ENCODE measurements at places on chromosomes 3 and 15.

DNA sequence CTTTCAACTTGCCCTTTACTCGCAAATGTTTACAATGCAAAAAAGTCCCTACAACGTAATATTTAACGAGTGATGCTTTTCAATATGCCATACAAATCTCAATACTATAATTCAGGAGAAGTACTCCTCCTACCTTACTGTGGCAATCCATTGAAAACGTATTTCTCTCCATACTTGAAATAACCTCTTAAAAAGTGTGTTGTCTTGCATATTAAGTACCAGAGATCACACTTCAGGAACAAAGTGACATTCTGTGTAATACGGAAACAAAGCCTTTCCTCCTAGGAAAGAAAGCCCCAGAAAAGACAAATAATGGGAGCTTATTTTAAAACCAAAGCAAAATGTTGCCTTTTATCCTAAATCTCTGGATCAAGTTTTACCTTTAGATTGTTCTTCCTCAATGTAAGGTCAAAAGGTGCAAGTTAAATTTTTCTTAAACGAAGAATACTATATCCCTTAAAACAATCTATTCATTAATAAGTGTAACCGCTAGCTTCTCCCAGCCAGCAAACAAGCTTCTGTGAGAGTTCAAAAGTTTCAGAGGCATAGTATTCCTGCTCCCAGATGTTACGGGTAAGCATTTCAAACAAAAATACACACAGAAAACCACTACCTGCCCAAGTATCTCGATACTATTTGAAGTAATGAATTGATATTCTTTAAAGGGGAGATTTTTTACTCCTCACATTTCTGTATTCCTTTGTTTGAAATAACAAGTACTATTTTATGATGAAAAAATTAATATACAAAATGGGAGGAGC is 1.7 kb downstream of the TJP1 start:
- DNase-seq = no peak

DNA sequence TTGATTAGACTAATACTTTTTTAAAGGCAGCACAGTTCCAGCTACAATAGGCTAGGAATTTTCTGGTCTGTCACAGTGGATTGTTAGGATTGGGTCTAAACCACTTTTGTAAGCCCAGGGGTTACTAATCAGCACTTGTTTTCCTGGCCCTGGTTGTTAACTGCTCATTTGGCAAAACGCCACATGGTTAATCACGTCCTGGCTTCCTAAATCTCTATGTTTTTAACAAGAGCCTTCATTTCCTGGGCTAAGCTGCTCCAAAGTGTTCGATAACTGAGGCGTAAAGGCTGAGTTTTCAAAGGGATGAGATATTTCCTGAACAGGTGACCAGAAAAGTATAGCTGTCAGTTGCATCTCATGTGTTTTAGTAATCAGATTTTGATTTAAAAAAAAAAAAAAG is 38.9 kb upstream of the CLRN1 start:
- no peak for DNase-seq

DNA sequence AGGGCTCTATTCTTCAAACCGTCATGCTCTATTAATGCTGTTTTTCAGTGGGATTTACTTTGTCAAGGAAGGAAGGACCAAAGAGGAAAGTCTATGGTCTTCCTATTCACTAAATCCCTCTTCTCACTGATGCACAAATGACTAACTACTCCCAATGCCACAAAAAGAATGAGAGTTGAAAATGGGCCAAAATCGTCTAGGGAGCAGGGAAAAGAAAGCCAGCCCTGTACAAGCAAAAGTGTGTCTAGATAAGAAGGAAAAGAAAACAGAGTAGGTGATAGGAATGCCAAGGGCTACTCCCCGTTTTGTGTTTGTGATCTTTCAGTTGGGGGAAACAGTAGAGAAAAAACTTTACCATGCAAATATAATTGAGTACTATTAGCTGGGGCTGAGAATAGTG is 97.2 kb upstream of the TMCO5A start:
- DNase-seq = no peak

GRCh38 chr3:126536126-126536525 is 12.2 kb downstream of the CHST13 start:
- DNase-seq = no peak

DNA sequence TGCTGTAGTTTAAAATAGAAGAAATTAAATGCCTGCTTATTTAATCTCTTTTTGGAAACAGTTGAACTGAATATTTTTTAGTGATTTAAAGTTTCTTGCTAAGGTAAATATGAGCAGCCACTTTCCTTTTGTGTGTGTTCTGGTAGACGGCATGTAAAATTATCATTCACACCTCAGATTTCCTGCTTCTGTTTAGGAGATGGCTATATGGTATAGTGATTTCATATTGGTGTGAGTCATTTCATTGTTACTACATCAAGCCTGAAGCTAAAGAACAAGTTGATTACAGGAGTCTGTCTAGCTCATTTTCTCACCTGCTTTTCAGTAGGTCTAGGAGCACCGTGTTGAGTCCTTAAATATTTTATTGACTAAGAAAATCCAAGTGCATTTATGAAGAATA is 2.2 kb downstream of the LRCH3 start:
- DNase-seq = no peak

DNA sequence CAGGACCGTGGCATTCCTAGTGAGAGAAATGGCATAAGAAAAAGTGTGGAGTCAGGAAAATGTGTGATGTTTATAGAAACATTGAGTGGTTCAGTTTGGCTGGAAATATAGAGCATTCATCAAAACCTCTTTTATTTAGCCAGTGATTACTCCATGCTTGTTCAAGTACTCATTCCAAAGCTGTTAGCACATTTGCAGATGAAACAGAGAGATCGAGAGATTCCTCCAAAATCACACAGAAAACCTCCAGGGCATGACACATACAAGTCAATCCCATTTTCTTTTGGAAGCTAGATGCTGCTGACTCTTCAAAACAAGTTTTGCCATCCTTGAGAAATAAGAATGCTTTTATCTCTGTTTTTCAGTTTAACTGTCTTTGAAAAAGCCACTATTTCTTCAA is 11.5 kb upstream of the MB21D2 start:
- DNase-seq = no peak

GRCh38 chr15:64894395-64895056 is 17.2 kb upstream of the ANKDD1A start:
- peak; percentile 73 for DNase-seq

DNA sequence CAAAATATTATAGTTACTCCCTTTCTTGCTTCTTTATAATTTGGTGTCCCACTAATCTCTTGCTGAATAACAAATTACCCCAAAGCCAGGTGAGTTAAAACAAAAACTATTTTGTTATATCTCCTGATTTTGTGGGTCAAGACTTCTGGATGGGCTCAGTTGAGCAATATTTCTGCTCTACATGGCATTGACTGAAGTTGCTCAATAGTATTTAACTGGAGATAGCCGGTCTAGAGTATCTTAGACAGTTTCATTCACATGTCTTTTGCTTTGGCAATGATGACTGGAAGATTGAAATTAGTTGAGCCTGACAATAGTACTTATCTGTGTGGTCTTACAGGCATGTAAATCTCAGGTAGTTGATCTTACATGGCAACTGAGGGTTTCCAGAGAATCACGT is 51.0 kb upstream of the TP63 start:
- no peak for DNase-seq

GRCh38 chr15:92820236-92821021 is 79.7 kb upstream of the CHD2 start:
- peak; percentile 91 for DNase-seq

- no peak for DNase-seq
Measured at GRCh38 chr3:54211097-54211496, 88.7 kb downstream of the CACNA2D3 start.

DNA sequence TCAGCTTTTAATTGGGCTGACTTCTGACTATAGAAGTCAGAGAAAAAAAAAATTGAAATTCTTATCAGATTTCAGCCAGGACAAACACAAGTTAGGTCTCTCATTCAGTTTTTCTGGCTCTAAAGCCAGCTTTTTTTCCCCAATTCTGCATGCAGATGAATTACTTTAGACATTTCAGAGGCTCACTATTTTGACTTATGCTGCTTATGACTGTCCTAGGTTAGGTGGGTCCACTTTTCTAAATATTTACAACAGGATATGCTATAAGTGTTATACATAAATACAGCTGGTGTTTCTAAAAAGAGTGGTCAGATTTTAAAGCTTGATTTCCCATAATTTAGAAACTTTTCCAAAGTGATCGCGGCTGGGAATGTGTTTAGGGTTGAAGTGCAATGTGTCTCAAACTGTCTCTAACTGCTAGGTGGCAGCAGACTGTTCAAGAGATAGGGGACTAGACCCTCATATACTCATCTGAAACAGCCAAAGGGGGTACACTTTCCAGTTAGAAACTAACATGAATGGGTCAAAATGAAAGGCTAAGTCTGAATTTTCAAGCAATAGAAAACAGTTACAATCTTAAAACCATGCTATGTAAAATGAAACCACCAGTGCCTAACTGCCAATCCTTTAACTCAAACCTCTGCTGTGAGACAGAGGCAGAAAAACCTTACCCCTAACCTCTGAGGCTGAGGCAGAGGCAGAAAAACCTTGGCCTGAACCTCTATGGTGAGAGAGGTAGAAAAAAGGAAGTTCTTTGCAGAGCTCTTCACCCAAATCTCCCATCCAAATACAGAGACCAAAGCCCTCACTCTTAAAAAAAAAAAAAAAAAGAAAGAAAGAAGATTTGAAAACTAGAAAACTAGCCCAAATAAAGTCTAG is 596.0 kb downstream of the NTRK3 start:
- no peak for DNase-seq

DNA sequence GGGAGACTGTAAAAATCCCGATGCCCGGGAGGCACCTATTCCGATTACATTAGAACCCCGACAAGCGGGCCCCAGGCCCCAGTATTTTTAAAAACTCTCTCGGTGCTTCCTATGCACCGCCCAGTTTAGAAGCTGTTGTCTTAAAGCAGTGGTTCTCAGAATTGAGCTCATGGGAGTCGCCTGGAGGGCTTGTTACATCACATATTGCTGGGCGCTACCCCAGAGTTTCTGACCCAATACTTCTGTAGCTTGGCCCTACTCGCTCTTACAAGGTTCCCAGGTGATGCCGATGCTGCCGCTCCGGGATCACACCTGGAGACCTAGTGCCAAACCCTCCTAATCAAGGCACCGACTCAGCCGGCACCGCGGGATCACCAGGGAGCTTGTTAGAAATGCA is 35.2 kb downstream of the CPN2 start:
- no peak for DNase-seq

GRCh38 chr15:44490622-44491021 is 46.3 kb upstream of the EIF3J start:
- no peak for DNase-seq

DNA sequence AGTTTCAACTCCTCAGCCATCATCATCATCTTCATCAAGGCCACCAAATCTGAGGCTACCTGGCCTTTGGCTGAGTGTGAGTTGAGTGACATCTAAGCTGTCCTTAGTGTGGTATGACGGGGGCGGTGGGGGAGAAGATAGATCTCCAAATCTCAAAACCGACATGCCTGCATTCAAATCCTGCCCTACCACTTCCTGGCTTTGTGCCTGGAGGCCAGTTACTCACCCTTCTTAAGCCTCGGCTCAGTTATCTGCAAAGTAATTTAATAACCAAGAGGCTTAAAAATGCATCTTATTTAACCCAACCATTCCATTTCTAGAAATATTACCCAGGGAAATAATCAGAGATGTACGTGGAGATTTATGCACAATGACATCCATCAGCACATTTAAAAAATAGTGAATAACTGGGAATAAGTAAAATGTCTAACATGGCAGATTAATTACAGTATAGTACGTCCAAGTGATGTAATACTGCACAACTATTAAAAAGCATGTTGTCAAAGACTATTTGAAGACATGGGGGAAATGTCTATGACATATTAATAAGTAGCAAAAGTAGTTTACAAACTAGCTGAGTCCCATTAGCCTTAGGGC is 167.4 kb downstream of the NTRK3 start:
- no peak for DNase-seq
